ENCODE measurements at places on chromosomes 7 and 10.

DNA sequence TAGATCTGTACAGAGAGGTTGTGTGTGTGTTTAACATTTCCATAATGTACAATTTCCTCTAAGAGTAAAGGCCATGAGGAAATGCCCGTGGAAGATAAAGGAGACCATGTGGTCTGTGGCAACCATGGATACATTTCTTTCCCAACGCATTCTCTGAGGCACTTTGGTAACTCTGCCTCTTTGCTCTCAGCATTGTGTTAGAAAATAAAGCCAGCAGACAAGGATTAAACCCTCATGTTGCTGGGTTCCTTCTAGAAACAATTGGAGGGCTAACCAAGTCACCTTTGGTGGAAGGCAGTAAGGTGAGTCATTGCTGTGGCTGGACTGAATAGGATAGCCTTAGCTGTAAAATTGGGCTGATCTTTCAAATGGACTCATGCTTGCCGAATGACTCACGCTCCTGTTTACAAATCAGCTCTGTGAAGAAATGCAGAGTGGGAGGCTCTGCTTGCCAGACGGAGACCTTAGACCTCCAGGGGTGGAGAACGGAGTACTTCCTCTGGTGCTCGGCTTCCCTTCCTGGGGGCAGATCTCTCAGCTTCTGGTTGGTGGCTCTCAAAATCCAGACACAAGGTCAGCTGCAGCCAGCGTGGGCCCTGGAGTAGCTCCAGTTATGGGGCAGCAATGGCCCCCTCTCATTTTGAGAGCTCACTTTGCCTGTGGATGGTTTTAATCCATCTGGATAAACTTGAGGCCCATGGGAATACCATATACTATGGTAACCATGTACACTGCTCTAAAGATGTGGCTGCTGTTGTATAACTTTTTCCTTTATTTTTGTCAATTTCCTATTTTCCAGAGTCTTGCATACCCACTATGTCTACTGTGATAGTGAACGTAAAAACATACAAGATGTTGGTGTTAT is 137.3 kb downstream of the TCF7L2 start:
- no peak for DNase-seq

- no peak for DNase-seq
Measured at GRCh38 chr10:52752801-52753445, 19.7 kb downstream of the MBL2 start.

GRCh38 chr7:16040346-16040745 is 353.9 kb upstream of the MEOX2 start:
- DNase-seq, result no peak

DNA sequence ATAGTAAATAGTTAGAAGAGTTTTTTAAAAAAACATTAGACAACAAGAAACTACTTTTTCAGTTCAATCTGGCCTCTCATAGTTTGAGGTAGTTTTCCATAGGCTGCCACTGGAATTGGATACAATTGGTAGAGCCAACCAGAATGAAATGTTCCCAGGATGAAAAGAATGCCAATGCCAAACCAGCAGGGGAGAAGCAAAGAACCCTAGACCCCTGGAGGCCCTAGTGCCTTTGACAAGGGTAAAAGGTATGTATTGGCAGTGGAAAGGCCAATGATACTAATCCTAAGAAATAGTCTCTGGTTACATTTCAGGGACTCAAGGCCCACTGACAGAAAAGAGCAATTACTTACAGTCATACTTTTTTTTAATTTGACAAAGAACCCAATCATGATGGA is 77.4 kb upstream of the SEM1 start:
- DNase-seq, result no peak

DNA sequence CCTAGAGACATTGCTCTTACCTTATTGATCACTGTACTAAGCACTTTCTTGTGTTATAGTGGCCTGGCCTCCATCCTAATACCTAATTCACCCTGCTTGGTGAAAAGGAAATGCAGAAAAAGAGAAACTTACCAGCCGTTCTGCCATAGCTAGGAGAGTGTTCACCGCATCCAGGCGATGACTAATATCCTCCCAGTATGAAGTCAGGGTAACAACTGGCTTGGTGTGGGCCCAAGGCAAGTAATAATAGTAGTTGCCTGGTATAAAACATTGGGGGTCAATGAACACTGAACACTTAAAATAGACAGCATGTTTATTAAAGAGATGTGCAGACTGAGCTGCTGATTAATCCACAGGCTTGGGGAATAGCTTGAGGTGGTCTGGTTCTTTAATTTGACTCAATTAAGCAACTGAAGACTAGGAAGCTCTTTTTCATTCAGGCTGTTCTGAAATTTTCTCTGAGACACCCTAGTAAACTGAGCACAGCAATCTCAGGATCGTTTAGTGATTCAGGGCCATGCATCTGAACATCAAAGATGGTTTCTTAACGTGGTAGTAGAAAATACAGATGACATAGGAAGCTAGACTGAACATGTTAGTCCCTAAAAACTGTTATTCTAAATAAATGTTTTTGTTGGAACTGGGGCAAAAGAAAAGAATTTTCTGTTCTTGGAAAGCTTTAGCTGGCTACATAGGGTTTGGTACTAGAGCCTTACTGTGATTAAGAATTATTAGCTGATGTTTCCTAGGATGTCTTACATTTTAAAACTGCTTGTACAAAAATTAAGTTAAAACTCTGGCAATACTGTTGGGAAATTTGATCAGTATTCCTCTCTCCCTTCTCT is 102.2 kb downstream of the MYOF start:
- no peak for DNase-seq

- DNase-seq, result no peak
Measured at GRCh38 chr7:19294619-19295018, 149.4 kb upstream of the FERD3L start.

DNA sequence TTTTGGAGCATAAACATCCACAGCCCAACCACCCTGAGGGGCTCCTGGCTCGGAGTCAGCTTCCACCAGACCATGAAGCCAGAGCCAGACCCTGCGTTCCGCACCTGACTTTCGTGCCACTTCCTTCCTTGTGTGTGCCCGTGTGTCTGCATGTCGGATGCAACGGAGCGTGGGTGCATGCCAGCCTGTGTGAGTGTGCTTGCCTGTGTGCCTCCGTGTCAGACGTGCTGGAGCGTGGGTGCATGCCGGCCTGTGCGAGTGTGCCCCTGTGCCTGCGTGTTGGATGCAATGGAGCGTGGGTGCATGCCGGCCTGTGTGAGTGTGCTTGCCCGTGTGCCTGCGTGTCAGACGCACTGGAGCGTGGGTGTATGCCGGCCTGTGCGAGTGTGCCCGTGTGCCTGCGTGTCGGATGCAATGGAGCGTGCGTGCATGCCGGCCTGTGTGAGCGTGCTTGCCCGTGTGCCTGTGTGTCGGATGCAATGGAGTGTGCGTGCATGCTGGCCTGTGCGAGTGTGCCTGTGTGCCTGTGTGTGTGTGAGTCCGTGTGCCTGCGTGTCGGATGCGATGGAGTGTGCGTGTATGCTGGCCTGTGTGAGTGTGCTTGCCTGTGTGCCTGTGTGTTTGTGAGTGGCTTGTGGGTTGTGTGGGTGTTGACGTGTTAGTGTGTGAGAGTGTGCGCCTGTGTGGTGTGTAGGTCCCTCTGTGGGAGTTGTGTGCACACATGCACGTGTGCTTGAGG is 28.1 kb upstream of the KNDC1 start:
- no peak for DNase-seq

- DNase-seq, result no peak
Measured at GRCh38 chr7:118195837-118196474, 12.0 kb downstream of the LSM8 start.

DNA sequence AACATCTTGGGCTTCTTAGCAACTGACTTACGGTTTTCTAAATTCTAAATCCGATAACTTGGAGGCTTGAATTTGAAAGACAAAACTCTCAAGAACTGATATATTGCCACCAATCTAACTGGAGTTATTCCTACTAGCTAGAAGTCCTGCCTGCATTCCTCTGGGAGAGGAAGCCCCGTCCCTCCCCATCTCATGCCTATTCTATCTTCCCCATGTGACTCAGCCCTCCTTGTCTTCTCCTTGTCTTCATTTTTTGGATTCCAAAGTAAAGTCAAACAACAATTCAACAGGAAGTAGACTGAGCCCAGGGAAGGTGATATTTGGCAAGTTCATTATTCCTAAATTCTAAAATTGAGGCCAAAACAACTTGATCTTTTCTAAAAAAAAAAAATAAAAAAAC is 587.7 kb downstream of the KCNMA1 start:
- no peak for DNase-seq

Data from stimulated activated CD8-positive, alpha-beta memory T cell treated with anti-CD3 and anti-CD28 coated beads, Interleukin-7, amount 100 ng/mL, for 1 hour (primary cell).